Lung (tissue), 17 donors: ENCODE measurements at places on chromosomes 7 and 10. TPM values are rescaled to one million over a fixed set of nuclear protein-coding genes. Genes with fewer than 3 reads are reported as not detected.

DNA sequence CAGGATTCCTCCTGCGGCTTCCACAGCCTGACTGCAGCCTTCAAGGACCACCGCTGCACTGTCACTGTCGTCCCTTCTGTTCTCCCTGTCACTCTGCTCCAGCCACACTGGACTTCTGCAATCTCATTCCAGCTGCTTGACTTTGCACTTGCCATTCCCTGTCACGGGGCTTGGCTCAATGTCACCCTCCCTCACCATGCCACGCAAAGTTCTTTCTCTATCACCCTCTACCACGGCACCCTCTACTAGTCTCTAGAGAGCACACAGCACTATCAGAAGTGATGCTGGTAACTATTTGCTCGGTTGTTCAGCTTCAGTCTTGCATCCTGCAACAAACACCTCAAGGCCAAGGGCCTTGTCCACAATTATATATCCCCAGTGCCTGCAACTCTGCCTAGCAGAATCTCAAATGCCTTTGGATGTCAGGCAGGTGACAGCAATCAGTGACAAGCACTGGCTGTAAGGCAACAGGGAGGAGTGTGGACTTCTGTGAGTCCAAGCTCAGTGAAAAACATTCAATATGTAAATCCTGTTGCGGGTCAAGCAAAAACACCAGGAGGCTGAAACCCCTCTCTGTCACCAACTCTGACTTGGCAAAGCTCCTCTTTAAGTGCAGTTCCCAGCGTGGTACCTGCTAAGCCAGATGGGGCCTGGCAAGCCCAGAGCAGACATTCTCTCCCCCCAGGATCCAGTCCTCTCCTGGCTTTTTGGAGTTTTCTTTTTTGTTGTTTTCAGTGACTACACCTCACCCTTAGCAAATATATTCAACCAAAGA, 259.9 kb downstream of the FGFR2 start:
- H3K4me1 ChIP-seq = peaks cover 11% of the 10 kb centered on the region
- H3K36me3 ChIP-seq = no peaks in the 10 kb centered on the region
- H3K27me3 ChIP-seq = no peaks in the 10 kb centered on the region
- no peak overlapping the region for H3K27ac ChIP-seq
- DNase-seq = no peak
- H3K4me3 ChIP-seq = no peak overlapping the region

- H3K27ac ChIP-seq = no peak overlapping the region
- no peaks in the 10 kb centered on the region for H3K27me3 ChIP-seq
- H3K4me1 ChIP-seq = no peaks in the 10 kb centered on the region
- DNase-seq = no peak
These were observed 28.1 kb upstream of the GPR22 start for GRCh38 chr7:107441581-107442422.

DNA sequence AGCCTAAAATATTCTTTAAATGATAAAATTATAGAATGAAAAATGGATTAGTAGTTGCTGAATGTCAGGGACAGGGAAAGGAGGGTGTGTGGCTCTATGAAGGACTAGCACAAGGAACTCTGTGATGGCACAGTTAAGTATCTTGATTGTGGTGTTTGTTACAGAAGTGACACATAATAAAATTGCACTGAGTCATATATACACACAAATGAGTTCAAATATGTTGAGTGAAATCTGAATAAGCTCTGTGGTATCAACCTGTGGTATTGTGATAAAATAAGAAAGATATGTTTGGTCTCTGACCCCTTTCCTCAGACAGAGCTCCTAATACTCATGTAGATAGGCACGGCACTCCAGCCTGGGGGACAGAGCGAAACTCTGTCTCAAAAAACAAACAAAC, 181.5 kb upstream of the TRIM24 start:
- no peak for DNase-seq
- H3K4me1 ChIP-seq = no peaks in the 10 kb centered on the region
- H3K27me3 ChIP-seq = no peaks in the 10 kb centered on the region
- H3K27ac ChIP-seq = no peak overlapping the region
- H3K4me3 ChIP-seq = no peak overlapping the region

DNA sequence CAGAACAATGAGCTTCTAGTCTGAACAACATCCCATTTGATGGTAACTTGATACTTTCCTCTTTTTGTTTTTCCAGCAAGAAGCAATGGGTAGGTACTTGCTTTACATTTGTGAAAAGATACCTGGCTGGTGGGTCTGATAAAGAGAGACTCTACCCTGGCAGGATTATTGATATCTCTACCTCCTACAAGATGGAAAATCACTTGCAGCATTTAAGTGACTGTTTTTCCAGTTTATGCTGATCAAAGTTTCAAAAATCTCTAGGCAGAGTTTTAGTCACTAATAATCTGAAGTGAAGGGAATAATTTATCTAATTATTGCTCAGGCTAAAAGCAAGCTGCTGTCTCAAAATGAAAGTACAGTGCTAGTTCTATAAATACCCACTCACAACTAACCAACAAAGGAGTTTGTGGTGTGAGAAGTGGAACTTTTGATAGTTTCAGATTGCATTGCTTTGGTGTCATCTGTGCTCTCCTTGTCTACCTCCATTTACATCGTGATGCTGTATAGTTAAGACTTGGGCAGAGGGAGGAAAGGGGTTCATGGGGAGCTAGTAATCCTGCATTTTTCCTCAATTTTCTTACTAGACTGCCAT, 86.0 kb upstream of the ANKRD1 start:
- DNase-seq = no peak
- no peaks in the 10 kb centered on the region for H3K27me3 ChIP-seq
- H3K27ac ChIP-seq = no peak overlapping the region
- no peaks in the 10 kb centered on the region for H3K4me1 ChIP-seq

GRCh38 chr10:28113202-28113601, 114.3 kb upstream of the ODAD2 start:
- H3K4me1 ChIP-seq = no peaks in the 10 kb centered on the region
- H3K36me3 ChIP-seq = no peaks in the 10 kb centered on the region
- H3K27ac ChIP-seq = no peak overlapping the region
- H3K27me3 ChIP-seq = no peaks in the 10 kb centered on the region

PVRIG gene
- total RNA-seq = 0.52 TPM

DNA sequence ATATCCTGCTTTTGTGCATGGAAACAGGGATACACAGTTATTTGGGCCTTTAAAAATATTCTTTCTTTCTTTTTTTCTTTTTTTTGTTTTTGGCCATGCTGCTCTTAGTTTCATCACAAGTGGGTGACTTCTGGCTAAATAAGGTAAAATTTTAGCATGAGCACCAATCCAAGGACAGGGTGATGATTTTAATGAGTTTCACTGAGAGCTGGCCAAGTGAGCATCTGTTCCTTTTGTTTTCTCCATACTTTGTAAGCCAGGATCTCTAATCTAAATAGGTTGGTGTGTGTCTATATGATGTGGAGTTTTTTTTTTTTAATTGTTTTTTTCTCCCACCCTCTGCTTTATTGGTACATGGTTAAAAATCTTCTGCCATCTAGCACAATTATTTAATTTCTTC, 106.8 kb downstream of the POLL start:
- no peak overlapping the region for H3K4me3 ChIP-seq
- no peak for DNase-seq
- no peaks in the 10 kb centered on the region for H3K27me3 ChIP-seq
- peaks cover 22% of the 10 kb centered on the region for H3K4me1 ChIP-seq

MAT1A gene
- total RNA-seq = 1.1 TPM

C7orf33 gene
- total RNA-seq = not detected

DNA sequence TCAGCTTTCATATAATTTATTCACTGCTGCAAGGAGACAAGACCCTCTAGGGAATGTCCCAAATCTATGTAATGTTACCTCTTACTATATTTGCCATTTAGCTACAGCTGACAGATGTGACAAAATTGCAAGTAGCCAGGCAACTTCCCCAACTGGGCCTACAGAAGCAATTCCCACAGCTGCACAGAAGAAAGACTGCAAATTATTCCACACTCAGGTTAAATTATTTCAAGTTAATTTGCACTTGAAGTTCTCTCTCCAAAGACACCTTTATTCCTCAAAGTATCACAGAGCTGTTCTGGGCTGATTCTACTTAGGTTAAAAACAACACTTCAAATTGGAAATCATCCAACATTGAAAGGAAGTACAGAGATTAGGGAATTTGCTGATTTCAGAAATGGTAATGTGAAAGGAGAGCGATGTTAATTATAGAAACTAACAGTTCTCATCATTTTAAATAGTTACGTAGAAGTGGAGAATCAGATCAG, 133.6 kb downstream of the THSD7A start:
- H3K27me3 ChIP-seq = no peaks in the 10 kb centered on the region
- H3K36me3 ChIP-seq = no peaks in the 10 kb centered on the region
- peaks cover 15% of the 10 kb centered on the region for H3K4me1 ChIP-seq
- DNase-seq = peak; percentile 46
- H3K4me3 ChIP-seq = no peak overlapping the region
- H3K27ac ChIP-seq = no peak overlapping the region

DNA sequence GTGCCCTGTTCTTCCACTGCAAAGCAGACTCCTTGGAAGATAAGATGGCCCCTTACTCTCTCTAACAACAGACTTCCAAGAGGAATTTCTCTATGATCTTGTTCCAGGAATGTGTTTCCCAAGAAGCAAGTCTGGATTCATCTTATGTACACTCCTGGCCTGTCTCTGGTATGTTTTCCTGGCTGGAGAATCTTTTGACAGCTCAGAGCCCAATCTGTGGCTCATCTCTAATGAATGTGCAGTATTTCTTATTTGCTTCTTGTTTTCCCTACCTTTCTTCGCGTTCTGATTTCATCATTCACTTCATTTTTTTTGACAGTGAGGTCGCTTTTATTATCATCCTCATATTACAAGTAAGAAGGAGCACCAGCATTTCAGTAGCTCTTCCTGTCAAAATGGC, 53.0 kb upstream of the PITRM1 start:
- DNase-seq = no peak
- no peak overlapping the region for H3K27ac ChIP-seq
- peaks cover 2% of the 10 kb centered on the region for H3K4me1 ChIP-seq
- no peaks in the 10 kb centered on the region for H3K27me3 ChIP-seq
- H3K4me3 ChIP-seq = no peak overlapping the region

GRCh38 chr7:50657341-50657873, 92.2 kb upstream of the DDC start:
- no peak overlapping the region for H3K4me3 ChIP-seq
- peak overlapping the region; percentile 43 for H3K27ac ChIP-seq
- no peaks in the 10 kb centered on the region for H3K27me3 ChIP-seq
- no peak for DNase-seq
- H3K4me1 ChIP-seq = peaks cover 2% of the 10 kb centered on the region

DNA sequence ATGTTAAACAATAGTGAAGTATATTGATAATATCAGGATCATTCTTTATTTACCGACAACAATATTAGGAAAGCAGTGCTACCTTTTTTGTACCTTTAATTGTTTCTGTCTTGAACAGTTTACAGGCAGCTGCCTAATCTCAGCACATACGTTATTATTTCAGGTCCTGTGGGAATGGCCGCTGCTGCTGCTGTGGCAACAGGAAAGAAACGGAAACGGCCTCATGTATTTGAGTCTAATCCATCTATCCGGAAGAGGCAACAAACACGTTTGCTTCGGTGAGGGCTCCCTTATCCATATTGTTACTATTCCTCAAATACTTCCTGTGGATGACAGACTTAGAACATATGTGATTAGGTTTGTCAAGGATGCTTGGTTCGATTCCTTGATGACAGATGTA, 59.7 kb downstream of the NRF1 start:
- H3K36me3 ChIP-seq = peaks cover 40% of the 10 kb centered on the region
- H3K4me3 ChIP-seq = no peak overlapping the region
- H3K4me1 ChIP-seq = no peaks in the 10 kb centered on the region
- no peak overlapping the region for H3K27ac ChIP-seq
- DNase-seq = no peak
- H3K27me3 ChIP-seq = no peaks in the 10 kb centered on the region

DNA sequence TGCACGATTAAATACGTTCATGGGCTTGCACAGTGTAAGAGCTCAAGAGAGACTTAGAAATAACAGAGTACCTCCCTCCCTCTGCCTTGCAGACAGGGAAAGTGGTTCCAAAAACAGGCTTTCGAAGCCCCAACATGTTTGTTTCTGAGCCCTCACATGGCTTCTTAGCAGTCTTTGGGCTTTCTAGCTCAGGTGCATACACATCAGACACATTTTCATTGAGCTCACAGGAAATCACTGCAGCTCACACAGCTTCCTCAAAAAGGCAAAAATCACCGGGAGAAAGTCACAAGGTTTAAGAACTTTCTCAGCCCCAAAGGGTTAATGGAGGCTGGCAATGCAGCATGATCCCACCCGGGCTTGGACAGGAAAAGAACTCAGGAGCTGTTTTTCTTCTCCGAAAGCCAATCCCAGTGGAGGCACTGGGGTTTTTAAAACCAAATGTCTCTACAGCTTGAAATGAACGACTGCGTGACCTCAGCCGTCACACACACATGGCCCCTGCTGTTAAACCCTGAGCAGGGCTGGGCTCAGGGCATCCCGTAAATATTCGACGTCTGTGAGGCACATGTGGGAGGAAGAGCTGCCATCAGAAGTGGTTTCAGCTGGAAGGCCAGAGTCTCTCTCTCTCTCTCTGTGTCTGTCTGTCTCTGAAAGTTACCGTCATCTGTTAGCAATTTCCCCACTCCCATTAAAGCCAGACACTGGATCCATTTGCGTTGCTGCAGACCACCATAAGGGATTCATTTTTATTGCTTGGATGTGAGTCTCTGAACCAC, 69.7 kb downstream of the CALML3 start:
- no peaks in the 10 kb centered on the region for H3K27me3 ChIP-seq
- no peak for DNase-seq
- no peaks in the 10 kb centered on the region for H3K4me1 ChIP-seq
- no peak overlapping the region for H3K27ac ChIP-seq
- no peaks in the 10 kb centered on the region for H3K36me3 ChIP-seq

DNA sequence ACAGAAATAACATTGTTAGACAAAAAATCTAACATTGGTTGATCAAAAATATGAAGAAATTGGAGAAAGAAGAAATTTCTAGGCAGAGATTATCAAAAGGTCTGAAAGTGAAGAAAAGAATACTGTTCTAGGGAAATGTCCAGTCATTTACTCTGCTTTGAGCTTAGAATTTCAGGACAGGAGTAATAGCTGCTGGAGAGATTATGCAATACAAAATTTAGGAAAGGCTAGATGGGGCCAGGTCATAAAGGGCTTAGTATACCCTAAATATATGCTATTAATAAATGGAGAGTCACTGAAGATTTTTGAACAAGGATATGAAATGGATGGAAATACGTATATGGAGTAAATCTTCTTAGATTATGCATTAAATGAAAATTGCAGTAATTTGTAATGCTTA, 279.2 kb downstream of the CACNA2D1 start:
- no peak overlapping the region for H3K27ac ChIP-seq
- H3K27me3 ChIP-seq = no peaks in the 10 kb centered on the region
- no peak overlapping the region for H3K4me3 ChIP-seq
- no peak for DNase-seq
- no peaks in the 10 kb centered on the region for H3K4me1 ChIP-seq

CSGALNACT2 gene
- total RNA-seq = 29.2 TPM

- H3K4me1 ChIP-seq = peaks cover 7% of the 10 kb centered on the region
- H3K36me3 ChIP-seq = no peaks in the 10 kb centered on the region
- H3K27me3 ChIP-seq = peaks cover 5% of the 10 kb centered on the region
- H3K27ac ChIP-seq = no peak overlapping the region
These were observed 67.7 kb upstream of the CHST15 start for GRCh38 chr10:124160943-124161582.

GRCh38 chr10:126242397-126243260, 145.6 kb downstream of the ADAM12 start:
- peaks cover 25% of the 10 kb centered on the region for H3K4me1 ChIP-seq
- no peak overlapping the region for H3K4me3 ChIP-seq
- peak; percentile 94 for DNase-seq
- H3K36me3 ChIP-seq = no peaks in the 10 kb centered on the region
- no peaks in the 10 kb centered on the region for H3K27me3 ChIP-seq

SEMA3D gene
- 49.0 TPM for total RNA-seq
